ENCODE measurements at places on chromosomes 3 and 15.

GRCh38 chr15:89126009-89126408, 37.8 kb downstream of the ABHD2 start:
- DNase-seq, result no peak

DNA sequence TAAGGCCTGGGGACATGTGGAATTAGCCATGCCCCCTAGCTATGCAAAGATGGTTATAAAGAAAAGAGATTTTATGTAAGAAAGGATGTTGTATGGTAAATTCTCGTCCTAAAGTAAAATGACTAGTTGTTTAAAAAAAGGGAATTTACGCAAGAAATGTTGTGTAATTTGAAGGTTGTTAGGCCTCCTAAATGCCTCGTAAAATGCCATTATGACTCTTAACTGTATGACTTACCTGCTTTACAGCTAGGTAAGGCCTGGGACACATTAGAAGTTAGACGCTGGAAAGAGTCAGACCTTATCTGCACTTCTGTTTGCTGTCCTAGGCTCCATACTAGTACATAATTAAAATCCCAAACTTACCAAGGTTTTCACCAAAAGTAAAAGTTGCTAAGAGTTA, 17.5 kb upstream of the HHATL start:
- DNase-seq, result no peak

- DNase-seq, result no peak
These were observed 129.0 kb upstream of the NEO1 start for GRCh38 chr15:72923289-72923688.

- DNase-seq, result no peak
These were observed 634.2 kb downstream of the NAALADL2 start for GRCh38 chr3:175493301-175493700.

DNA sequence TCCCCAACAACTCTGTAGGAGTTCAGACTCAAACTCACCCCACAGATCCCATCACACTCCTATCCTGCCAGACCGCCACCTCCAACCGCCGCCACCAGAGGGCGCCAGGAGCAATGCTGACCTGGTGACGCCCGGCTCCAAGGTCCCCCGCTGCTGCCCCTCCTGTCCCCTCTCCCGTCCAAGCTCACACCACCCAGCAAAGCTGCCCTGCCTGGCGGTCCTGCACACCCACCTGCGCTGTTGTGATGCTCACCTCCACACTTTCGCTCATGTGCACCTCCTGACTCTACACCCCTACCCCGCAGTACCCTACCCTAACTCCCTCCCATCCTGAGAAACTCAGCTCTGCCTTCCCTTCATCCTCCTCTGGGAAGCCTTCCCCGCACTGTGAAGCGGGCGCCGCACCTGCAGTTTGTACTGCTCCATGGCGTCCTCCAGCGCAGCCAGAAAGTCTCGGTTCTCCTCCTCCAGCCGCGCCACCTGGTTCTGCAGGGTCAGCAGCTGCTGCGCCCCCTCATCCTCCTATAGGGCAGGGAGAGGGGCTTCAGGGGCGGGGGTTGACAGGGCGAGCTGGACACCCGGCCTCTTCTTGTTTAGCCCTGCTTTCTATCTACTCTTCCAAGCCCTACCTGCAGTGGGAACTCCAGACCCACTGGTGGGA, 7.9 kb downstream of the KIF7 start:
- DNase-seq, result peak; percentile 75

GRCh38 chr3:125054062-125054448, 1.7 kb downstream of the HEG1 start:
- DNase-seq, result peak; percentile 27

- DNase-seq, result peak; percentile 90
These were observed 29.6 kb downstream of the MGLL start for GRCh38 chr3:127792541-127793292.

DNA sequence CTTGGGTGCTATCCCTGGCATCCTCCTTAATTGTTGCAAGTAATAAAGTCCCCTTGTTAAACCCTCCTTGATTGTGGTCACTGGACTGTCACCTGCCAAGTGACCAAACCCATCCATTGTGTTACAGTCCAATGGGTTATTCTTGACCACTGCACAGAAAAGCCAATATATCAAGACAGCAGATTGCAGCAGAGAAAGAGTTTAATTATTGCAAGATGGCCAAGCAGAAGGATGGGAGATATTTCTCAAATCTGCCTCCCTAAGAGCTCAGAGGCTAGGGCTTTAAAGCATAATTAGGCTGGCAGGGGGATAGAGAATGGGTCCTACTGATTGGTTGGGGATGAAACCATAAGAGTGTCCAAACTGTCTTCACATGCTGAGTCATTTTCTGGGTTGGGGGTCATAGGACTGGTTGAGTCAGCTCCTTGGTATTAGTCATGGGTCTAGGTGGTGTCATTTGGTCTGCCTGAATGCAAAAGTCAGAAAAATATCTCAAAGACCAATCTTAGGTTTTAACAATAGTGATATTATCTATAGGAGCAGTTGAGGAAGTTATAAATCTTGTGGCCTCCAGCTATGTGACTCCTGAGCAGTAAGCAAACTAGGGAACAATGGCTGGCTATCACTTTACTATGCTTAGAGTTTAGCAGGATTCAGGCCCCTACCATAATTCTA, 19.1 kb upstream of the XYLB start:
- DNase-seq, result peak; percentile 50

- DNase-seq, result no peak
These were observed 135.4 kb downstream of the UACA start for GRCh38 chr15:70627734-70628548.

DNA sequence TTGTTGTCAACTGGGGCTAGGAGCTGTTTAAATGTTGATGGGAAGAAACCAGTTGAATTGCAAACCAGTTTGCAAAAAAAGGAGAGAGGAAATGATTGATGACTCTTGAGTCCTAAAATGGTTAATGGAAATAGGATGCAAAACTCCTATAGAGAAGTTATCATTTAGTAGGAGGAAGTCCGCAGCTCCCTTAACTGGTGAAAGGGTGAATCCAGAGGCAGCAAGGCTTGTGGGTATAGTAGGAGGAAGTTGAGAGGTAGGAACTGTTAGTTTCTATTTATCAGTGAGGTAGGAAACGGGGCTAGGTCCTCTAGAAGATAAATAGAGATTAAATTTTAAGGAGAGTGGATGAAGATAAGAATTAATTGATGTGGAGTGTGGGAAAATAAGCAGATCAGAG, 15.4 kb downstream of the IREB2 start:
- DNase-seq, result no peak

DNA sequence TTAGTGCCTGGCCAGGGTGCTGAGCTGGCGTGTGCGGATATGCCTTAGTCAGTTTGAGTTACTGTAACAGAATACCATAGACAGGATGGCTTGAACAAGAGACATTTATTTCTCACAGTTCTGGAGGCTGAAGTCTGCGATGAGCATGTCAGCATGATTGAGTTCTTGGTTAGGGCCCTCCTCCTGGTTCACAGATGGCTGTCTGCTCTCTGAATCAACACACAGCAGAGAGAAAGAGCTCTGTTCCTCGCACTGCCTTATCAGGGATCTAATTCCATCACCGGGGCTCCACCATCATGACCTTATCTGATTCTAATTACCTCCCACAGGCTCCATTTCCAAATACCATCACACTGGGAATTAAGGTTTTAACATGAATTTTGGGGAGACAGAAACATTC, 386.6 kb upstream of the DPH6 start:
- no peak for DNase-seq

- DNase-seq, result no peak
These were observed 718.7 kb upstream of the SGO1 start for GRCh38 chr3:20904671-20905070.

Data from lung microvascular endothelial cell (primary cell).